Astrocyte (in vitro differentiated cells and primary cell): ENCODE measurements at places on chromosomes 16 and 17. TPM values are rescaled to one million over a fixed set of nuclear protein-coding genes. Genes with fewer than 3 reads are reported as not detected.

Gene TPSB2
- total RNA-seq: not detected in 2 replicates

- DNase-seq: no peak
Measured at GRCh38 chr16:31819948-31820347, 53.7 kb upstream of the ZNF267 start.

DNA sequence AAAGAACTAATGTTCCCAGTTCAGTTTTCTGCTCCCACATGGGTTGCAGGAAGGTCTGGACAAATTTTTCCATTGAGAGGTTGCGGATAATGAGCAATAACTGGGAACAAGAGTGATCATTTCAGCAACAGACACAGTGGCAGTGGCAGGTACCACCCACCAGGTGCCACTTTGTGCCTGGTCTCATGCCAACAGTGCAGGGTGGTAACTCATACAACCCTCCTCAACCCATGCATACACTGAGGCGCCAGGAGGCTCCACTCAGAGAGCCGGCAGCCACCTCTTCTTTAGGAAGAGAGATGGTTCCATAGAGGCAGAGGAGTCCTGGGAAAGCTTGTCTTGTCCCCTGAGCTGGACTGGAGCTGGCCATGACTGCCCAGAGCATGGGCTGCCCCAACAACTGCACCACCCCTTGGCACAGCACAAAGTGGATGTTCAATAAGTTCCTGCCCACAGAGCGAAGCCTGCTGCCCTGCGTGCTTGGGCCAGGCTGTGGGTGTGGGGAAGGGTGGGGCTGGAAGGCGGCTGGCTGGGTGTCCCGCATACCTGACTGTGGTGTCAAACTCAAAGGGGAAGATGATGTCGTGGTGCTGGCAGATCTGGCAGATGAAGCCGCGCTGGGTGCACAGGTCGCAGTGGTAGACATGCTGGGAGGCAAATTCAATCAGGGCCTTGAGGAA lies 6.4 kb upstream of the ARHGAP27 start:
- no peak for DNase-seq

Gene MYH10
- 125 and 150 TPM in 2 replicates for total RNA-seq
